Progenitor cell of endocrine pancreas (in vitro differentiated cells): ENCODE measurements at places on chromosomes 6 and 20. TPM values are rescaled to one million over a fixed set of nuclear protein-coding genes. Genes with fewer than 3 reads are reported as not detected.

The CDSN gene
- not detected in 2 replicates for total RNA-seq

GRCh38 chr20:53582574-53583351, 10.9 kb downstream of the ZNF217 start:
- peak overlapping the region; percentile 62 for H3K27ac ChIP-seq
- no peaks in the 10 kb centered on the region for H3K27me3 ChIP-seq
- peaks cover 57% of the 10 kb centered on the region for H3K4me1 ChIP-seq
- H3K36me3 ChIP-seq = peaks cover 15% of the 10 kb centered on the region

DNA sequence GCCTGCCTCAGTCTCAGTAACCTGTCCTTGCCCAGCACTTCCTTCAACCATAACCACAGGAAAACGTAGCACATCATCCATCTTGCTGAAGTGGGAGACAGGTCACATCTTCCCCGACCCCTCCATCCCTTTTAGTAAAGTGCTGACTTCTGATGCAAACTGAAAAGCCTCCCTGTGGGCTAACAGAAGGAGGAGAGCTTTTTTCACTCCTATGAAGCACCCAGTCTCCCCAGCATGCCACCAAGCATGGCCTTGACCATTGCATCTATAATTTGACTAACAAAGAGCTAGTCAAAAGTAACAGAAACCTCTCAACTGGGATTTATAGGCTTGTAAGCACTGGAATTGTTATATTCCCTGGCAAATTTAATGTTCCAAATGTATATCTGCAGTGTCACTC, 288.9 kb upstream of the IRAK1BP1 start:
- H3K27me3 ChIP-seq = no peaks in the 10 kb centered on the region

DNA sequence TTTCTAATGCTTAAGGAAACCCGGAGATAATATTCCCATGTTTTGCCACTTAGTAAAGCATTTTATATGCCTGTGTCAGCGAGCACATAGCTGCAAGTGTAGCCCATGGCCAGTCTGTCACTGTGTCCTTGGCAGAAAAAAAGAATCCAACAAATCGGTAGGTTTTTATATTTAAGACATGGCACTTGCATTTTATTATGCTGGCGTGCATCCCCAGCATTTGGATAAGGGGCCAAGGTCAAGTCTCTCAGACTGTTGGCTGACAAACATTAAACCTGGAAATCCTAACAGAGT, 1.2 kb upstream of the ZNF184 start:
- peak overlapping the region; percentile 84 for H3K4me3 ChIP-seq
- peaks cover 10% of the 10 kb centered on the region for H3K36me3 ChIP-seq
- no peak overlapping the region for H3K27ac ChIP-seq
- peaks cover 20% of the 10 kb centered on the region for H3K4me1 ChIP-seq
- H3K27me3 ChIP-seq = peaks cover 4% of the 10 kb centered on the region

The KPNA5 gene
- 21.1 and 24.5 TPM in 2 replicates for total RNA-seq

The ETV7 gene
- not detected in 2 replicates for total RNA-seq

The LPIN3 gene
- total RNA-seq = 18.3 and 18.4 TPM in 2 replicates

- H3K36me3 ChIP-seq = no peaks in the 10 kb centered on the region
- no peak overlapping the region for H3K4me3 ChIP-seq
- H3K4me1 ChIP-seq = peaks cover 2% of the 10 kb centered on the region
- H3K27ac ChIP-seq = no peak overlapping the region
Measured at GRCh38 chr6:71474942-71475341, 186.3 kb downstream of the OGFRL1 start.

The KIAA1755 gene
- 0.16 and 0.29 TPM in 2 replicates for total RNA-seq

DNA sequence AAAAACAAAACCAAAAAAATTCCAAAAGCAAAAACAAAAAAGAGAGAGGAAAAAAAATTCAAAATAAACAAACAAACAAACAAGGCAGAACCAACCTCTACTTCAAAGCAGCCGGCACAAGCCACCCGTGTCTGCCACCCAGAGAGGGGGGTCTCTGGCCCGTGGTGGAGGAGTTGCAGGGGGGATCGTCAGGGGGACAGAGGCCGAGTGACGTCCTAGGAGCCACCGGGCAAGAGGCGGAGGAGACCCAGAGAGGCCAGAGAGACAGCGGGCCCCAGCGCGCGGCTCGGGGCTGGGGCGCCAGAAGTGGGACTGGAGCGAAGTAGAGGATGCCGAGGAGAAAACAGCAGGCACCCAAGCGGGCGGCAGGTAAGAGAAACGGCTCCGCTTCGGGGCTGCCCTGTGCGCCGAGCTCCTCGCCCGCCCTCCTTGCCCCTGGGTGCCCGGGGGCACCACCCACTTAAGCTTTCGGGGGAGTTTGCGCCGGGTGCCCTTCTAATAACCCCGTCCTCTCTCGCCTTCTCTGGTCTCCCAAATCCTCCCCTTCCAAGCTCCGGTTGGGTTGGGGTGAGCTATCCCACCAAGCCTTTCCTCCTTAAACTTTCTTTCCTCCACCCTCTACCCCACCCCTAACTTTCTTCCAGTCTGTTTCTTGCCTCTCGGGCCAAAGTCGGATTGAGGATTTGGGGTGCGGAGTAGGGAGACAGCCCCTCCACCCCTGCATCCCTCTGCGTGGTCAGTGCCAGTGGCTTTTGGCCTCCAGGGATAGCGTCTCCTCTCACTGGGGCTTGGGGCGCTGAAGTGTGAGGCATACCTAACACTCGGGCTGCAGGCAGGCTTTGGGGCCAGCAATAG, 1.0 kb downstream of the TSHZ2 start:
- H3K4me1 ChIP-seq = peaks cover 39% of the 10 kb centered on the region
- no peaks in the 10 kb centered on the region for H3K36me3 ChIP-seq
- peak overlapping the region; percentile 97 for H3K4me3 ChIP-seq
- peak overlapping the region; percentile 93 for H3K27ac ChIP-seq

GRCh38 chr20:43294031-43294430, 104.3 kb upstream of the PTPRT start:
- no peaks in the 10 kb centered on the region for H3K36me3 ChIP-seq
- no peaks in the 10 kb centered on the region for H3K4me1 ChIP-seq
- H3K27me3 ChIP-seq = peaks cover 4% of the 10 kb centered on the region
- no peak overlapping the region for H3K27ac ChIP-seq
- no peak for DNase-seq

The GGT7 gene
- 58.4 and 59.1 TPM in 2 replicates for total RNA-seq

DNA sequence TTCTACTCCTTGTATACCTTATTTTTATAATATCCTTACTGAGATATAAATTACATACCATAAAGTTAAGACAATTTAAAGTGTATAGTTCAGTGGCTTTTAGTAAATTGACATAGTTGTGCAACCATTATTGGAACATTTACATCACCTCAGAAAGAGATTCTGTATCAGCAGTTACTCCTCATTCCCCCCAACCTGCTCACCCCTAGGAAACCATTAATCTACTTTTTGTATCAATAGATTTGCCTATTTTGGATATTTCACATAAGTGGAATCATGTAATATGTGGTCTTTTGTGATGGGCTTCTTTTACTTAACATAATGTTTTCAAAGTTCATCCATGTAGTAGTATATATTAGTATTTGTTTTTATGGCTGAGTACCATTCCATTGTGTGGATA, 51.3 kb downstream of the CDC5L start:
- H3K4me3 ChIP-seq = no peak overlapping the region
- H3K36me3 ChIP-seq = peaks cover 41% of the 10 kb centered on the region
- no peak overlapping the region for H3K27ac ChIP-seq
- no peak for DNase-seq
- peaks cover 5% of the 10 kb centered on the region for H3K4me1 ChIP-seq

The PFDN4 gene
- total RNA-seq = 26.8 and 29.6 TPM in 2 replicates

- H3K36me3 ChIP-seq = no peaks in the 10 kb centered on the region
- no peak overlapping the region for H3K4me3 ChIP-seq
- peaks cover 19% of the 10 kb centered on the region for H3K27me3 ChIP-seq
- no peak overlapping the region for H3K27ac ChIP-seq
- H3K4me1 ChIP-seq = peaks cover 10% of the 10 kb centered on the region
Measured at GRCh38 chr6:169972101-169972651, 220.8 kb downstream of the ERMARD start.

The C6orf15 gene
- total RNA-seq = not detected in 2 replicates

GRCh38 chr6:46795816-46796215, 2.6 kb downstream of the MEP1A start:
- no peak overlapping the region for H3K4me3 ChIP-seq
- DNase-seq = no peak
- H3K4me1 ChIP-seq = peaks cover 18% of the 10 kb centered on the region
- no peaks in the 10 kb centered on the region for H3K36me3 ChIP-seq

- DNase-seq = no peak
- peaks cover 46% of the 10 kb centered on the region for H3K4me1 ChIP-seq
- peaks cover 15% of the 10 kb centered on the region for H3K27me3 ChIP-seq
- peak overlapping the region; percentile 83 for H3K27ac ChIP-seq
- H3K36me3 ChIP-seq = peaks cover 4% of the 10 kb centered on the region
Measured at GRCh38 chr6:110322151-110322873, 35.8 kb downstream of the METTL24 start.

GRCh38 chr6:108210556-108210955, 44.7 kb downstream of the NR2E1 start:
- DNase-seq = no peak
- peaks cover 8% of the 10 kb centered on the region for H3K4me1 ChIP-seq
- no peak overlapping the region for H3K4me3 ChIP-seq
- H3K27ac ChIP-seq = no peak overlapping the region

DNA sequence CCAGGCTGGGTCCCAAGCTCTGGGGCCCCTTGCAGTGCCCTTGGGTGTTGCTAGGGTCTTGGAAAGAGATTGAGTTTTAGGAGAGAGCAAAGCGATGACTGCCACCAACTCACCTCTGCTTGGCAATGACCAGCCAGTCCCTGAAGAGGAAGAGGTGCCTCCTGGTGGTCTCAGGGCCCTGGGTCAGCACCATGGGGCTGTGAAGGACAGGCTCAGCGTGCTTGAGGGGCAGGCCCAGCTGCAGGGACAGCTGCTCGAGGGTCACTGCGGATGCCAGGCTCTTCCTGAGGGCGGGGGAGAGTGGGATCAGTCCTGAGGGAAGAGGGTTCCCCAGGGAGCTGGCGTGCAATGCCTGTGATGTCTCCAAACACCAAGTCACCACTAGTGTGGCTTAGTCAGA, 50.8 kb upstream of the TAGAP start:
- H3K4me3 ChIP-seq = no peak overlapping the region
- peaks cover under 1% of the 10 kb centered on the region for H3K4me1 ChIP-seq
- DNase-seq = no peak
- peaks cover 7% of the 10 kb centered on the region for H3K27me3 ChIP-seq
- H3K36me3 ChIP-seq = no peaks in the 10 kb centered on the region

DNA sequence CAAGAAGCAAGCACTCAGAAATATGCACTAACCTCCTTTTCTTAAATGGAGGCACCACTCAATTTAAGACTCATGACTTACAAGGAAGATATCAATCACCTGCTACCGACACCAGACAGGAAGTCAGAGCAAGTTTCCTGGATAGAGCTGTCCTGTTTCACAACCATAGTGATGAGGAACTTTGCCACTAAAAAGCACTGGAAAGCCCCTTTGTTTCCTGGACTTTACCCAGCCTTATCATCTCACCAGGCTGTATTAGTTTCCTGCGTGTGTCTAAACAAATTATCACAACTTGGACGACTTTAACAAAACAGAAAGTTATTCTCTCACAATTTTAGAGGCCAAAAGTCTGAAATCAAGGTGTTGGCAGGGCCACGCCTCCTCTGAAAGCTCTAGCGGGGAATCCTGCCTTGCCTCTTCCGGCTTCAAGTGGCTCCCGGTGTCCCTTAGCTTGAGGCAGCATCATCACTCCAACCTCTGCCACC, 253.8 kb upstream of the STXBP5 start:
- H3K27me3 ChIP-seq = no peaks in the 10 kb centered on the region
- DNase-seq = no peak
- H3K4me3 ChIP-seq = no peak overlapping the region

GRCh38 chr20:24450177-24450576, 19.3 kb upstream of the SYNDIG1 start:
- no peaks in the 10 kb centered on the region for H3K36me3 ChIP-seq
- no peak overlapping the region for H3K4me3 ChIP-seq

The PRKN gene
- 4.5 and 4.6 TPM in 2 replicates for total RNA-seq

DNA sequence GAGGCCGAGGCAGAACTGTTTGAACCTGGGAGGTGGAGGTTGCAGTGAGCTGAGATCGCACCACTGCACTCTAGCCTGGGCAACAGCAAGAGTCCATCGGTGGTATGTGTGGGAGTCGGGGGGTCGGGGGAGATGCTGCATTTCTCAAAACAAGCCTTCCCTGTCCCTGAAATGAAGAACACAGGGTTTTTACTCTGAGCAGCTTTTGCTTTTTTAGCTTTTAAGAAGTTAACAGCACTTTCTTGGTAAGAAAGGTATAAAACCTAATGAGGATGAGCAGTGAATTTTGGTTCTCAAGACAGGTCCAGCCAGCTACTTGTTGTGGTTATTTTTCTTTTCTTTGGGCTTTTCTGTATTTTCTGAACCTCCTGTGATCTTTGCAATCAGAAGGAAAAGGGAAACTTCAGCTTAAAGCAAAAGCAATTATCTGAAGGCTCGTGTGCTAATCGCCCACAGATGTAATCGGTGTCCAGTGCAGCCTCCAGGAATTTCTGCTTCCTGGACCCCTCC, 3.7 kb downstream of the RPL10A start:
- H3K27ac ChIP-seq = peak overlapping the region; percentile 52
- peaks cover 19% of the 10 kb centered on the region for H3K36me3 ChIP-seq
- DNase-seq = no peak
- peak overlapping the region; percentile 16 for H3K4me3 ChIP-seq
- no peaks in the 10 kb centered on the region for H3K27me3 ChIP-seq
- H3K4me1 ChIP-seq = peaks cover 26% of the 10 kb centered on the region

The OR2J3 gene
- total RNA-seq = not detected in 2 replicates

The FILIP1 gene
- 0.31 and 0.73 TPM in 2 replicates for total RNA-seq

The FABP7 gene
- total RNA-seq = 6.8 and 7.2 TPM in 2 replicates
